ENCODE measurements at places on chromosomes 13 and 19.

DNA sequence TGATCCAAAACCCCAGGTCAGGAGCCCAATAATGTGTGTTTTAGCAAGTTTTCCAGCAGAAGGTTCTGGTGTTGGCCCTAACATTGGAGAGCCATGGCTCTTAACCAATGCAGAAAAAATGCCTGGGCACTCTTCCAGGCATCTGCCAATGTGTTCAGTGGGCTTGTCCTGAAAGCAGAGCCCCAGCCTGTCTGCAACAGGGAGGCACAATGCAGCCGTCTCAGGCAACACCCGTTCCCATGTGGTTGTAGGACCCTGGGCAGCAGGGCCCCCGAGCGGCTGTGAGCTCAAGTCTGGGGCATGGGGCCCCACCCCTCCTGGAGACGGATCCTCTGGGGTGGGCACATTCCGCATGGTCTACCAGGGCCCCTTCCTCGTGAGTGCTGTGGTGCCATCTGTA, 58.1 kb upstream of the SIAH3 start:
- DNase-seq: no peak

DNA sequence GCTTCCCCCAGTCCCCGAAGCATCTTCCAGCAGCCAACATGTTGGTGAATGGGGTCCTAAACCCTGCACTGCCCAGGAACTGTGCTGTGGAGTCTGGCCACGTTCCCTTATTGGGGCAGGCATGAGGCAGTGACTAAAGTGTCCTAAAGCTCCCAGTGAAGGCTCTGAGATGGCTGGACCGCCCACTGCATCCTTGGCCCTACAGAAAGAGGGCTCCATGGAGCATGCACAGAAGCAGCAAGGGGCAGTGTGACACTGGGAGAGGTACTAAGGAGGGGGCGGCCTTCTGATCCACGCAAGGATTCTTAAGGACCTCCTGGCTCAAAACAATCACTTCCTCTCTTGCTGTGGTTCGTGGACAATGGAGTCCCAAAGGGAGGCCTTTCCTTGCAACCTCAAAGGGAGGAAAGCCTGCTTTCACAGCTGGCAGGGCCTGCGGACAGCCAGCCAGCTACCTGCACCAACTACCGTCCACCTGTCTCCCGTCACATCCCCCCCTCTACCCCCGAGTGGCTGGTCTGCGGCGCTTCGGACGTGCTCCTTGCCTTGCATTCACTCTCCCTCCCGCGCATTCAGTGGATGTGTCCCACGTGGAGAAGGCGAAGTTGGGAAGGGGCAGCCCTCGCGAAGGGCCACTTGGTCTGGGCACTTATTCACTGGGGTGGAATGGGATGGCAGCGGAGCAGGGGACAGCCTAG, 63.9 kb upstream of the STARD13 start:
- no peak for DNase-seq

DNA sequence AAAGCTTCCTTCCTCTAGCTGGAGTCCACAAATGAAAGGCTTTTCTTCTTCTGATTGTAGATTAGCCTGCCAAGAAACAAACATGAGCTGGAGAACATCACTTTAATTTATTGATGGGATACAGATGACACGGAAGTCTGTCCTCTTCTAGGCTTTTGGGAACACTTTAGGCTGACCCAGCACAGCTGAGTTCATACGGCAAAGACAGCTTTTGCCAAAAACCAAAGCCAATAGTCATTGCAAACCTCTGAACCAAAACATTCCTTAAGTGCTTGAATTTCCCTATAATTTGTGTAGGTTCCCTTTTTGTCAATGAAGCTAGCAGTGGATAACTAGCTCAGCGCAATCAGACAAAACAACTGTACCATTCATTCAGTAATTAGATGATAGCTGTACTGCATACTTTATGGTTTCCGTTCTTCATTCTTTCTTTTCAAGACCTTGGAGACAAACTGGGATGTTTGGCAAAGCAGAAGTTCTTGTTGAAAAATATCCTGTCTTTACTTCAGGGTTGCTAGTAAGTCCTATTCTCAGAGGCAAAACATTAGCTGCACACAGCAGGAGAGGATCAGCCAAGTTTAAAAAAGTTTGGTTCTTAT, 95.7 kb upstream of the SPRY2 start:
- no peak for DNase-seq

DNA sequence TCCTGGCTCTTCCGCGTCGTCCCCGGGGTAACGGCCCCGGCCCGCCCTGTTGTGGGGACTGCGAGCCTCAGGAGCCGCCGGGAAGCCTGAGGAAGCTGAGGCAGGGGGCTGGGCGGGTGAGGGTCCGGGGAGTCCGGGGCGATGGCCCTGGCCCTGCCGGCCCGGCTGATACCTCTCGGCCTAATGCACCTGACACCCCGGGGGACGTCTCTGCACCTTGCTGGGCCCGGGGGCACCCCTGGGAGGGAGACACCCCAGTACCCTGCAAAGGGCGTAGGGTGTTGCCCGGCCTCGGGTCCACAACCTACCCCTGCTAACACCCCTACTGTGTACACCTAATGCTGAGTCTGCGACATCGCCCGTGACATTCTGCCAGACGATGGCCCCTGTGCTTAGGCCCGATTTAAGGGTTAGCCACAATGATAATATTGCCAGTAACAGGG, 410 bp downstream of the PIN1 start:
- no peak for DNase-seq

GRCh38 chr13:112995395-112996191, 26.6 kb downstream of the MCF2L start:
- DNase-seq: no peak

GRCh38 chr13:97978651-97979050, 25.2 kb downstream of the IPO5 start:
- DNase-seq: no peak

GRCh38 chr19:18893587-18894253, 2.2 kb downstream of the CERS1 start:
- no peak for DNase-seq

- DNase-seq: no peak
Observed at GRCh38 chr19:41776700-41777099, 19.7 kb upstream of the CEACAM3 start.

DNA sequence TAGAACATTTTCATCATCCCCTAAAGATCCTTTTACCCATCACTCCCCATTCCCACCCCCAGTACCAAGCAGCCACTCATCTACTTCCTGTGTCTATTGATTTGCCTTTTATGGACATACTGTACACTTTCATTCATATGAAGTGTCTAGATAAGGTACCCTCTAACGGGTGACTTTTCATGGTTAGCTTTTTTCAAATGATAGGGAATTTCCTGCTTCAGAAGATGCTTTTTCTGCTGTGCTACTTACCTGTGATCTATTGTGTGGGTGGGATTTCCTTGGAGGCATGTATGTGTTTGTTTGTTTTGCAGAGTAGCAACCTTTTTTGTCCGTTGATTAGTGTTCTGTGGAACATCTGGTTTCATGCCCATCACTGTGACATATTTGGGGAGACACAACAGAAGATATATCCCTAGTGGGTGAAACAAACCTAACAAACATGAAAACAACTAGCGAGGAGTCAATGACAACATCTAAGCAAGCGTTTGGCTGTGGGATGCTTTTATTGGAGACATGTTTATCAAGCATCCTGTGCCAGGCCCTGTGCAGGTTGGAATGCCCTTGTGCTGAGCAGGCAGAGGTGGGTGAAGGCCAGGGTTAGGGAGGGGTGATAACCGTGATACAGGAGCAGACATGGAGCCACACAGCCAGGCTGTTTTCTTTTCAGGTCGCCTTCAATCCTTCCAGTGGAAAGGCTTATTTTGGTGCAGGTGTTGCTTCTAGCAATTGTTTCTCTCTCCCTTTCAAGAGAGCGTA, 17.6 kb downstream of the SPINT2 start:
- no peak for DNase-seq

DNA sequence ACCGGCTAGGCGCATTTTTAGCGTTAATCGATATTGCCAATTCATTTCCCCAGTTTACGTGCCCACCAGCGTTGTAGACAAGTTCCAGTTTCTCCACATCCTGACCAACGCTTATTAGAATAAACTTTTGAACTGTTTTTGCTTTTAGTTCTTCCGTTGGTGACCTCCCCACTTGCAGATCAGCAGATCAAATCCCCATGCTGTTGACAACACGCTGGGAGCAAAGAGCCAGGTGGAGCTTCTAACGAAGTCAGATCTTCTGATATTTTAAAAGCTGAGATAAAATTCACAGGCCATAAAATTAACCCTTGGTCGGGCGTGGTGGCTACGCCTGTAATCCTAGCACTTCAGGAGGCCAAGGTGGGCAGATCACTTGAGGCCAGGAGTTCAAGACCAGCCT, 21.2 kb downstream of the RCN3 start:
- no peak for DNase-seq

DNA sequence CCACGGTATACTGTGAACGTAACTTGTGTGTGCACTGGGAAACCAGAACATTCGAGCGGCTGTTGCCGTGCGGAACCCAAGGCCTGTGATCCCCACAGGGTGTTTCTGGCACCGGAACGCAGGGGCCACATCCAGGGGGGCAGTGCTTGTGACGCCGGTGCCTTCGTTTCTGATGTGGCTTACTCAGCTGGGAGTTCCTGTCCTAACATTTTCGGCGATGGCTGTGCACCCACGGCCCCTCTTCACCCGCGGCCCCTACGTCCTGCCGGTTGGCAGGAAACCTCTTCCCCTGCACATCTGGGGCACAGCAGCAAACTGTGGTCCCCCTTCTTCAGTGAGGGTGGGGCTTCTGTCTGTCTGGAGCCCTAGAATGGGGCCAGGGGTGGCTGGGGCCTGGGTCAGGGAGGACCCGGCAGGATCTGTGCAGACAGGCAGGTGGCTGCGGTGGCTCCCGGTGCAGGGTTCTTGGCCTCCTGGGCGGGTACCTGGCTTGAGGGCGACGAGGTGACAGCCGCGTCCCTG, 26.2 kb downstream of the CSNK1G2 start:
- no peak for DNase-seq

- no peak for DNase-seq
Observed at GRCh38 chr13:50276550-50276949, 261.3 kb downstream of the KCNRG start.

- no peak for DNase-seq
Observed at GRCh38 chr19:49231389-49231788, 73.8 kb downstream of the TRPM4 start.

GRCh38 chr13:101452519-101453485, at the start of gene ITGBL1:
TSS of gene ITGBL1 (plus strand) at chr13:101452675. CDS start at chr13:101452834, 159 bp downstream.
- DNase-seq: peak; percentile 57

DNA sequence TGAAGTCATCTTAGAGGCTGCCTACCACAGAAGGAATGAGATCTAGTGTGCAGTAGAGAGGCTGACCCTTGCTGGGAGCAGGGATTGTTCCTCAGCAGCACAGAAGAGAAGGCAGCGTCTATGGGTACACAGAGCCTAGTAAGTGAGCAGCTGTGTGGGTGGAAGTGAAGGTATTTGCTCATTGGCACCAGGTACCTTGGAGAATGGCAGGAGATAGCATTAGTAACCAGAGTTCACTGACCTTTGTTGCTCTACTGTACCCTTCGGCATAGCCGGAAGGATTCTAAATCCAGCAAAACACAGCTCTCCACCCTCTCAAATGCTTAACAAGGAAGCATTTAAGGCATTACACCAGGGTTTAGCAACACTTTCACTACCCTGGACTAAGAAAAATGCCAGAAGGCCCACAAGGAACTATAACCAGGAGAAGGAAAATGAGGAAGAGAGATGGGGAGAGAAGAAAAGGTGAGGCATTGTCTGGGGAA, 12.3 kb downstream of the SOX21 start:
- DNase-seq: no peak

DNA sequence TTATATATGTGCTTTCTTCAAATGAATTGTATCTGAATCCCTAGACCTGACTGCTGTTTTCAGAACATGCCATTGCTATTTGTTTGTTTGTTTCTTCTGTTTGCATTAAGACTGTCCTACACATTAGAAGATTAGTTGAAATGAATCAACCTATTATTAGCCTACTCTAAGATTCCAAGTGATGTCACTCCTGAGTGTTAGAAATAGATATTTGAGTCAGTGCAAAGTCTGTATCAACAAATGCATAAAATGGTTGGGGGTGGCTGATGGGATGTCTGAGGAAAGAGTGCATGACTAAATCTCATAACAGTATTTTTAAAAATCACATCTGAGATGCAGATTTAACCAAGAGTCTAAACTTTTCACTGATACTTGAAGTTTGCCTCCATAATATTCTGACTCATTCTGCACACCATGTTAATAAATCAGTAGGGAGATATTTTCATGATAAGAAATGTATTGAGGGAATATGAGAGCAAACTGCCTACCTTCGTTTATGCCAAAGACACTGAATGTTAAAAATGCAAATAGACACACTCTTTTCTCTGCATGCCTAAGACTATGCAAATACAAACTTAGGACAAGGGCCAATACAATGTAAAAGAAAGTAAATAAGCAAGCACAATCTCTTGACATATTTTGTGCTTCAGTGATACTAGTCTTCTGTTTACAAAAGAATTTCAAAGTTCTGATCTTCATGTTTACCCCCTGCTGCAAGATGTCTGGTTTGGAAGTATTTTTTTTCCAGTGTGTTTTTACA, 253.3 kb downstream of the LIG4 start:
- no peak for DNase-seq

DNA sequence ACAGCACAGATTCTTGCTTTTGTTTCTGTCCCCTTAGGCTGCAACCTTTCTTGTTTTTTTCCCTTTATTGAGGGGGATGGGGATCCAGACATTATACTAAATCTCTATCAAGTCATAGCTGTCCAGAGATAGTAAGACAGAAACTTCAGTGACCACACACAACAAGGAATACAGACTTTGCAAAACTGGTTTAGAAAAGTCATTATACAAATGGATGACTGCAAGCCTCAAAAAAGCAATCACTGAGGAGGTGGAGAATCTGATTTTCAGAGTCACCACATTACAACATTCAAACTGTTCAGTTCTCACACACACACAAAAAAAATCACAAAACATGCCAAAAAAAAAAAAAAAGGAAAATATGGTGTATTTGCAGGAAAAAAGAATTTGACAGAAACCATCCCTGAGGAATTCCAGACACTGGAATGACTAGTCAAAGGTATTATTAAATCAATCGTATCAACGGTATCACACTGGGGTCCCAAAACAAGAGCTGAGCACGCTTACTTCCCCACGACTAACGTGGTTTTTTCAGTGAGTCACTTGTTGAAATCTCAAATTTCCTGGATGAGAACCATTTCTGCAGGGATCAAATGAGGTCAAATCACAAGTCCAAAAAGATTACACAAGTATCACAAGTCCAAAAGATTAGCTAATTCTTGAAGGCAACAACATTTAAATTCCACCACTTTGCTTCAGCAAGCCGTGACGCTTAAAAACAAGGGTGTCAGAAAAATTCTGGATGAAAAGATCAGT, 41.2 kb downstream of the USP12 start:
- DNase-seq: no peak

Data from NCI-H524 (cell line).